ENCODE measurements at places on chromosomes 16 and 17.

DNA sequence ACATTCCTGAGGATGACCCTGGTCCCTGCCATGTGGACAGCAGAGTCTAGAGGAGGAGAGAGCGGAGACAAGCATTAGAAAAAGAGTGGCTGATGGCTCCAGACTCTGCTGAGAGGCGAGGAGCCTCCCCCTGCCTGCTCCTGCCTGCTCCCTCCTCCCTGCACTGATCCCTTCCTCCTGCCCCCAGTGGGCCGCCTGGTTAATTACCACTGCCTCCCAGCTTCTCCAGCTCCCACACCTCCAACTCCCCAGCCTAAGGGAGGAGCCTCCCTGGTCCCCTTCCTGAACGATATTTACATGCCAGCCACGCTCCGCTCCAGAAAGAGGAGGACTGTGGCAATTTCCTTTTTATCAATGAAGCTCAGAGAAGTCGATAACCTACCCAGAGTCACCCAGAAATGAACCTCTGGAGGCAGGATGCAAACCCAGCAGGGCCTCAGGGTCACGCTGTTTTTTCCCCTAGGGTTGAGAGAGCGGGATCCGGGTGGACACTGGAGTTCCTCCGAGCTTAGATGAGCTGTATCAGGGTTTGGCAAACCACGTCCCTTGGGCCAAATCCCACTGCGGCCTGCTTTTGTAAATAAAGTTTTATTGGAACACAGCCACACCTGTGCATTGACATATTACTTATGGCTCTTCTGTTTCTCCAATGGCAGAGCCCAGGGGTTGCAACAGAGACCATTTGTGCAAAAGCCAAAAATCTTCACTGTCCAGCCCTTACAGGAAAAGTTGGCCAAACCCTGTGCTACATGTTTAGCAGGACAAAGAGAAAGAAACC, 27.1 kb upstream of the JPH3 start:
- DNase-seq = no peak

GRCh38 chr16:10870808-10871156, 6.2 kb upstream of the CIITA start:
- DNase-seq = no peak

DNA sequence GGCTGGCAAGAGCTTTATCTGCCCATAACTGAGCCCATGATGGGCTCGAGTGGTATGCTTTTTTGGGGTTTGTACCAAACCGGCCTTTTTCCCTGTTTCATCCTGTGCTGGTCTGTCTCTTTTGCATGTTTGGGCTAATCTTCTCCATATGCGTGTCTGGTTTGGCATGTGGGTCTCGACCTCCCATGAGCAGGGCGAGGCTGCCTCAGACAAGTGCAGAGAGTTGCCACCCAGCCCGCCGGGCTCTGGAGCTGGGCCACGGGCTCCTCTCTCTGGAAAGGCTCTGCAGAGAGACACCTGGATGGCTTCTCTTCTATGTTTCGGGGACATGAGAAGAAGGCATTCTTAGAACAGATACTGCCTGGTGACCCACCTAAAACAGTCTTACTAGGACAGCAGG, 67.8 kb upstream of the TBX2 start:
- DNase-seq = no peak

DNA sequence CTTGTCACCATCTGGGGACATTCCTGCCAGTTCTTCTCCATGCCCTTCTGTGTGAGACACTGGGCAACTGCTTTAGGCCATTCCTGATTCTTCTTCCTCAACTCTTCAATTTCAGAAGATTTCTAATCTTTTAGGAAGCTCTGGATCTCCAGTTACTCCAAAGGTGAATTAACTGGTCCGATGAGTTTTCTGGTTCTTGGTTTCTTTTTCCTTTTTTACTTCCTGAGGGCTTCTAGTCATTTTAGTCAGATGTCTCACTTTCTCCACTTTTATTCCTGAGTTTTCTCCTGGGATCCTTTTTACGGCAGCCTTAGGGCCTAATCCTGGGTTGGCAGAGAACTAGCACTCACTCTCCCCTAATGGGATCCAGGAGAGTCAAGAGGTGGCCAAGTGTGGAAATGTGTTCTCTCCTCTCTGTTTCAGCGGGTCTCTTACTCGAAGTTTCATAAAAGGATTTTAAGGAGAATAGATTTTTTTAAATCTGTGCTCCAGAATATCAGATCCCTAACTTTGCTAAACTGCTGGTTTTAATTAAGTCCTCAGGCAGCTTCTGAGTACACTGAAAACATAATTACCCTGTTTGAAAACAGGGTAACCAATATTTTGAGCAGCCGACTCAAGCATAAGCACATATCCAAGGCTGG, 107.6 kb downstream of the RMI2 start:
- DNase-seq = no peak

DNA sequence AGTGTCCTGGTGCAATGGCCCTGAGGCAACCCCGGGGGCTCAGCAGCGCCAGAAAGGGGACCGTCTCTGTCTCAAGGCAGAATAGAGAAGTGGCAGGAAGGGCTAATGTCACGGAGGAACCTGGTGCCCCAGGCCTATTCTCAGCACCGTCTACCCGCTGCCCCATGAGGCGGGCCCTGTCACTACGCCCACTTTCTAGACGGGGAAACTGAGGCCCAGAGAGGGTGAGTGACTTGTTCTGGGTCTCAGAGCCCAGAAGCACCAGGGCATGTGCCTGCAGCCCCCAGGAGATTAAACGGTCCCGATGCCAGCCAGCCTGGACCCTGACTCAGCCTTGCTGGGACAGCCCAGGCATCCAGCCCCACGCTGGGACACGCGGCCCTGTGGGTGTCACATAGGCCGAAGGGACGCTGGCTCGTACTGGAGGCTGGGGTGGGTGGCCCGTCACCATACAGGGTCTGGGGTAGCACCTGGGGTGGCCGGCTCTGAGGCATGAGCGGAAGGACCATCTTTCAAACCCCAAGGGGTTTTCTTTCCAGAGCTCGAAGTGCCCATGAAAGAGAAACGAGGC, 40.2 kb upstream of the PABPN1L start:
- no peak for DNase-seq

DNA sequence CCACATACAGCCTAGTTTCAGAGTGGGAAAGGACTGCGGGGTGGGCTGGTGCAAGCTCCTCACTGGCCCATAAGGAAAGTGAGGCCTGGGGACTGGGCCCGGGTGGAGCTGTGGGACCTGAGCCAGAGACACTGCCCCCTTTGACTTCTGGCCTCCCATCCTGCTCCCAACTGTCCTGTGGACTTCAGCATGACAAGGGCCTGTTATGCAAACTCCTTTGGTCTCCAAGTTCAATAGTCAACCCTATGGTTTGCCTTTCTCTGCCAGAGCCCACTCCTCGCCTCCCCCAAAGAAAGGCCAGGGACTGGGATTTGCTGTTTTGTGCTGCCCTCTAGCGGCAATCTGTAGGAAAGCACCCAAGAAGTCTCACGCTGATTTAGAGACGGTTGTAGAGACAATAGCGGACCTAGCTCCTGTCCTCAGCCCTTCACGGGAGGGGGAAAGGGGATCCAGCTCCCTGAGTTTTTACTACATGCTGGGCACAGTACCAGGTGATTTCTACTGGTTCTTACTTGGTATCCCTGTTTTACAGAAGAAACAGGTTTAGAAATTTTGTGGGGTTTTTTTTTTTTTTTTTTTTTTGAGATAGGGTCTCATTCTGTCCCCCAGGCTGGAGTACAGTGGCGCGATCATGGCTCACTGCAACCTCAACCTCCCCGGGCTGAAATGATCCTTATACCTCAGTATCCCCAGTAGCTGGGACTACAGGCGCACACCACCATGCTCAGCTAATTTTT, 1.2 kb upstream of the TLCD3B start:
- peak; percentile 82 for DNase-seq

DNA sequence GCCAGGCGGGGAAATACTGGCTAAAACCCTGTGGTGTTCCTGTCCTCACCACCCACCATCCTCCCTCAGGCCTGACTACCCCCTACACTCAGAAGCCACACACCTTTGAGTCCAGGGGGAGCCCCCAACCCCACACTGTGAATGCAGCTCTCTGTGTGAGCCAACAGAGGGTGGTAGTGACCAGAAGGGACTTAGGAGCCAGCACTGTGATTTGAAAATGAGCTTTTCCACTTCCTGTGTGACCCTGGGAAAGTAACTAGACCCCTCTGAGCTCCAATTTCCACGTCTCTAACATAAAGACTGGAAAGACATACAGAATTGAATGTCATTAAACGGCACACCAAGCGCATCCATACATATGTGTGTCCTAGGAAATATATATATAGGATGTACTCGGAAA, 58.7 kb downstream of the SDK2 start:
- DNase-seq = no peak

- peak; percentile 1 for DNase-seq
Observed at GRCh38 chr16:26334218-26335111, 642.7 kb downstream of the HS3ST4 start.

GRCh38 chr17:12973496-12974004, 44.3 kb downstream of the ELAC2 start:
- no peak for DNase-seq

DNA sequence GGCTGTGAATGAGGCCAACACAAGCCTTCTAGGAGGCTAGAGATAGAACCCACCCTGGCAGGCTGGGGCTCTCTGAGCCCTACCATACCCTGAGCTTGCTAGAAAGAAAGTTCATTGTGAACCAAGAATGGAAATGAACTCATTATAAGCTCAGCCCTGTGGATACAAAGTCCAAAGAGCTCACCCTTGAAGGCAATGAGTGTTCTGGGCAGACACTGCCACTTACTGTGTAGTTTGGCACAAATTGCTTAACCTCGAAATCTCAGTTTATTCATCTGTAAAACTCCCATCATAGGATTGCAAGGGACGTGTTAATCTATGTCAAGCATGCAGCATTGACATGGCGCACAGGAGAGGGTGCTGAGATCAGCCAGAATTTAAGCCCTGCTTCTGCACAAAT, 5.5 kb downstream of the KDM8 start:
- no peak for DNase-seq

DNA sequence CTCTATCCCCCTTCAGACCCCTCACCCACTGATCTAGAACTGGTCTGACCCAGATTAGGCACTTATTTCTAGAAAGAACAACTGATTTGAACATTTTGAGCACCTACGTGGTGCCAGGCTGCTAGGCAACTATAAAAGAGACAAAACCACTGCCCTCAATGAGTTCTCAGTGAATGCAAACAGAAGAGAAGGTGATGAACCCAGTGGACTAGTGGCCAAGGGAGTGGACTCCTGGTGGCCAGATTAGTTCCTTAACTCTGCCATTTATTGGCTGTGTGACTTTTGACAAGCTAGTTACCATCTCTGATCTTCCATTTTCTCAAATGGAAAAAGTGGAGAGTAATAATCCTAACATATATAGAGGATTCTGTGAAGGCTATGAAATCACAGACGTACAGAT, 259.1 kb upstream of the SALL1 start:
- no peak for DNase-seq

GRCh38 chr16:1944612-1945199, 1.7 kb upstream of the MSRB1 start:
- no peak for DNase-seq

- no peak for DNase-seq
Observed at GRCh38 chr16:88921591-88921990, 55.1 kb upstream of the PABPN1L start.

DNA sequence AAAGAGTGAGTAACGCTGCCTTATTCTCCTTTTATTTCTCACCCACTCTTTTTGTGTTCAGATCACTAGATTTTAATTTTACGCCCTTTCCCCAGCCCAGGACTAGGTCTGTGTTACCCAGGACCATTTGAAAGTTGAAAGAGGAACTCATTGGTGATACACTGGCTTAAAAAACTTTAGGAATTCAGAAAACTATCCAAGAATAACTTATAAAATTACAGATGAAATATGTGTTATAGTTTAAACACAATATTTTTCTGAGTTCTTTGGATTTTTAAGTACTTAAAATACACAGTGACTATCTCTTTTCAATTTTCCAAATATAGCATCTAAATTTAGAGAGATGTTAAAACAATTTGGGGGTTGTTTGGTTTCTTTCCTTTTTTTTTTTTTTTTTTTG, 385.2 kb downstream of the CDH13 start:
- DNase-seq = no peak

DNA sequence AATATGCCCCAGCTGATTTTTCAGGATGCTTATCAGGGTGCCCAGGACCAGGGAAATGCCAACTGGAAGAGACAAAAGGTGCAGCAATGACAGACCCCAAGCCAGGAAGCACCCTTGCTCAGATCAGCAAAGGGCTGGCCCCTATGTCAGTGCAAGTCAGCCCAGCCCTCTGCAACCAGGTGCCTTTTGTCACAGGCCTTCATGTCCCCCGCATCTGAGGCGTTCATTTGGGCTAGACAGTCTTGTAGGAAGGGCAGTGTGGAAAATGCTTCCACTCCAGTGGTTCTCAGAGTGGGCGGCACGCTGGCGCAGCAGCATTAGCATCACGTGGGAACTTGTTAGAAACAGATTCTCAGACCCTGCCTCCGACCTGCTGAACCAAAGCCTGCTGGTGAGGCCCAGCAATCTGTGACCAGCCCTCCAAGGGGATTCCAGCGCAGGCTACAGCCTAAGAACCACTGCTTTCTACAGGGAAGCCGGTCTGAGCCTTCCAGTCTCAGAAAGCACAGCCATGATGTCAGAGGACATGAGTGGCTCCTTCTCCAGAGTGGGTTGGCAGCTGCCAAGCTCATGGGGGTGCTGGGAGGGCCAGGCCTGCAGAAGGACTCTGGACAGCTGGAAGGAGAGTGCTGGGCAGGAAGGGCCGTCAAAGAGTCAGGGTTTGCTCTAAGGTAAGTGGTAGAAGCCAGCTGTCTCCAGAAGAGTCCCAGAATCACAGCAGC, 13.1 kb downstream of the SLC47A2 start:
- DNase-seq = no peak

DNA sequence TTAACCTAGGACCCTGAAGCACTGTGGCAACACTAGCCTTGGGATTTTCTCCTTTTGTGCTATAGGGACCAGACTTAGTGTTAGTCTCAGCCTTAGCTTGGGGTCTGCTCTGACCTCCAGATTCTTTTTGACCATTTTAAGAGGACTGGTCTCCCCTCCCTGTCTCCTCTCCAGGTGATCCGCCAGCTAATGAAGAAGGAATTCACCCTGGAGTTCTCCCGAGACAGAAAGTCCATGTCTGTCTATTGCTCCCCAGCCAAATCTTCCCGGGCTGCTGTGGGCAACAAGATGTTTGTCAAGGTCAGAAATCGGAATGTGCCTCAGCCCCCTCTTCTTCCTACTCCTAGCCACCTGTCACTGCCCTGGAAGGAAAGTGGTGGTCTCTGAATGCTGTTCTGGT, 19.5 kb downstream of the ATP2A1 start:
- no peak for DNase-seq

- DNase-seq = no peak
Observed at GRCh38 chr17:41777574-41778188, 8.8 kb downstream of the JUP start.

GRCh38 chr16:51666821-51667220, 515.8 kb upstream of the SALL1 start:
- DNase-seq = no peak

DNA sequence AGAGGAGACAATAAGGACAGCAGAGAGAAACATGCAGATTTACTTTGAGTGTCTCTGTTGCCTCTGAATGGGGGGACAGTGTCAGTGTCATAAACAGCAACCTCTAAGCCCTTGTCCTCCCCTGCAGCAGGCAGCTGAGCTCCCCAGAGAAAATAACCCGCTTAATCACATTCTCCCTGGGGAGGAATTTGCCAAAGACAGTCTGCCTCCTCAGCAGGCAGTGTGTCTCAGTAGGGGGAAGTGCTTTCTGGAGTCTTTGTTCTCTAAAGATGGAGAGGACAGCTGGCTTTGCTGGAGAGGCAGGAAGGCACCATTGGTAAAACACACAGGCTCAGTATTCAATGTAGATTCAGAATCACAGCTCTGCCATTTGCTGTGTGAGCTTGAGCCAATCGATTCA, 16.1 kb downstream of the TEKT5 start:
- DNase-seq = no peak

- DNase-seq = peak; percentile 57
Observed at GRCh38 chr17:40417258-40417608, 463 bp downstream of the TOP2A start.

GRCh38 chr16:66856801-66857200, 12.6 kb downstream of the CA7 start:
- no peak for DNase-seq
